ENCODE measurements at places on chromosomes 1 and 21.

- DNase-seq: no peak
Measured at GRCh38 chr1:19942088-19942487, 18.7 kb upstream of the PLA2G2E start.

GRCh38 chr1:35845766-35846165 is 37.2 kb upstream of the AGO1 start:
- DNase-seq: no peak

DNA sequence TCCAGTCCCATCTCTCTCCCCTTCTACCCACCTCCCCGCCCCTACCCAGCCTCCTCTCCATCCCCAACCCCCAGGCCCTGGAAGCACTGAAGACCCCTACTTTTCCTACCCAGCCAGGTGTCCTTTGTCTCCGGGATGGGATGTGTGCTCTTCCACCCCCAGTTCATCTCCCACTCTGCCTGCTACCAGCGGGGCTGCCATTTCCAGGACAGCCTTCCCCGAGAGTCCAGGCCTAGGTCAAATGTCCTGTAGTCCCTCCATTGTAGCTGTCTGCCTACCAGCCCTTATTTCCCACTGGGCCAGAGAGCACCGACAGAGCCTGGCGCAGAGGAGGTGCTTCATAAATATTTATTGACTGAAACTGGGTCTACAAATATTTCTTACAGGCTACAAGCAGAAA is 72.0 kb upstream of the TLR5 start:
- no peak for DNase-seq

- no peak for DNase-seq
Measured at GRCh38 chr1:199010933-199011332, 372.1 kb downstream of the PTPRC start.

DNA sequence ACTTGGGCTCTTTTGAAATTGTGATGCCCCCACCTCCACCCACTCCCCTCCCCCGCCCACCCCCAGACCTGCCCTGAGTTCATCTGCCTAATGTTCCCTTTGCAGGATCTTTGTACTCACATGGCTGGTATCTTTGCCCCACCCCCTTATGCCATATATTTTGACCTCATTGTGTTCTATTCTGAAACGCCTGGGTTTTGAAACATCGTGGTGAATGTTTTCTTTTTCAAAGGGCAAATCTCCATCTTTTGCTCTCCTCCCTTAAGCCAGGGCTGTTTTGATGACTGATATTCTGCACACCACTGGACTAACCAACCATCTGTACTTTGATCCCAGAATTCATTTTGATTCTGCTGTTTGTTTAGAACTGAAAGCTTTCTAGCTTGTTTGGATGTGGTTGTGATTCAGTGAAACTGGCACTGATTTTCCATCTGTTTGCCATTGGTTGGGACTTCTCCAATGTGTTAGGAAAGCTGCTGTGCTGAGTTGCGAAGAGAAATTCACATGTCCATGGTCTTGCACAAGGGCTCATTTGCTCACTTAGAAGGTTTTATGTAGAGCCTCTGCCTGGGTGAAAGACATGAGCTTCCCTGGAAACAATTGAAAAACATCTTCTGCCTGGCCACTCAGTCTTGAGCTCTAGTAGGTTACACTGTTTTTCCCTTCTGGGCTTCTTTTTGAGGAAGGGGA is 16.5 kb downstream of the SMAP2 start:
- DNase-seq: no peak

DNA sequence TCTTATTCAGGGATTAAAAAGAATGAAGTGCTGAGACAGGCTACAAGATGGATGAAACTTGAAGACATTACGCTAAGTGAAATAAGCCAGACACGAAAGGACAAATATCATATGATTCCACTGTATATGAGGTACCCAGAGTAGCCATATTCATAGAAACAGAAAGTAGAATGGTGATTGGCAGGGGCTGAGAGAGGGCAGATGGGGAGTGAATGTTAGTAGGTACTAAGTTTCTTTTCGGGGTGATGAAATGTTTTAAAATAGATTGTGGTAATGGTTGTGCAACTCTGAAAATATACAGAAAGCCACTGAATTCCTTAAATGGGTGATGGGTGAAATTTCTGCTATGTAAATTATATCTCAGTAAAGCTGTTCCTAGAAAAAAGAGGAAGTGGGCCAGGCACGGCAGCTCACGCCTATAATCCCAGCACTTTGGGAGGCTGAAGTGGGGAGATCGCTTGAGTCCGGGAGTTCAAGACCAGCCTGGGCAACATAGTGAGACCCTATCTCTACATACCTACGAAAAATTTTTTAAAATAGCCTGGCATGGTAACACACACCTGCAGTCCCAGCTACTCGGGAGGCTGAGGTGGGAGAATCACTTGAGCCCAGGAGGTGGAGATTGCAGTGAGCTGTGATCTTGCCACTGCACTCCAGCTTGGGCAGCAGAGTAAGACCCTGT is 15.9 kb downstream of the SLC27A3 start:
- no peak for DNase-seq

DNA sequence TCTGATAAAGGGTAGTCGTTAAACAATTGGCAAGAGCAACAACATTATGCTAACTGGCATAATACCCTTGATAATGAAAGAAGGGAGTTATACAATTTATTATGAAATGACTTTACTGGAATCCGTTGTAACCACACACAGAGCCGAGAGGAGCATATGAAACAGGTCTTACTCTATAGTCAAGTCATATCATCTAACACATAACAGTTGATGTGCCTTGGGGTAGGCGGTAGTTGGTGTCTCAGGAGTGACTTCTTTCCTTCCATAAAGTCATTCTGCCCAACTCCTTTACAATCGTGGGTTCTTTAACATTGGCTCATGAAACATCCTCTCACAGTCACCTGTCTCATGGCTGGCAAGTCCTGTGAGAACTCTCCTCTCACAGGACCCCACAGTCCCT is 225.2 kb downstream of the LTN1 start:
- DNase-seq: no peak

- peak; percentile 96 for DNase-seq
Measured at GRCh38 chr21:37060296-37060695, 12.6 kb downstream of the PIGP start.

DNA sequence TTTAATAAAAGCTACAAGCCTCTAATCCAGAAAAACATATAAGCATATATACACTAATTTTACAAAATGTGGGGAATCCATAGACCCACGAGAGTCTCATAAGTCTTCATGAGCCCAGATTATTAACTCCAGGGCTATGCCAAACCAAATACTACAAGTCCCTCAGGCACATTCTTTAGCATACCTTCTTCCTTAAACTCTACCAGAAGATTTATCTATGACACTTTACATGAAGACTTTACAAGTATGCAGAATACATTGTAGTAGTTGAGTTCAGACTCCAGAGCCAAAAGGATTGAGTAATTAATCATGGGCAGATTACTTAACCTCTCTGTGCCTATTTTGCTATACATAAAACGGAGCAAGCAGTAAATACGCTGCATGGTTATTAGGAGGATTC is 793.7 kb upstream of the ADGRL2 start:
- DNase-seq: no peak

GRCh38 chr1:74237035-74237434 is 1.8 kb downstream of the TNNI3K start:
- DNase-seq: no peak

DNA sequence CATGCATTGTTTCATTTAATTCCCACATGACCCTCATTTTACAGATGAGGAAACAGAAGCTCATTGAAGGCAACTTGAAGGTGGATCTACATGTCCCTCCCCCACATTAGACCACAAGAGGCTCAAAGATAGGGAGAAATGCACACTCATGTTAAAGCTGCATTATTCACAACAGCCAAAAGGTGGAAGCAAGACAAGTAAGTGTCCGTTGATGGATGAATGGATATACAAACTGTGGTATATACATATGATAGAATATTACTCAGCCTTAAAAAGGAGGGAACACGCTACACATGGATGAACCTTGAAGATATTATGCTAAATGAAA is 149.7 kb upstream of the JUN start:
- DNase-seq: no peak

- no peak for DNase-seq
Measured at GRCh38 chr21:24785033-24785432, 822.2 kb downstream of the MRPL39 start.

- no peak for DNase-seq
Measured at GRCh38 chr1:167152192-167152876, 58.5 kb downstream of the STYXL2 start.

DNA sequence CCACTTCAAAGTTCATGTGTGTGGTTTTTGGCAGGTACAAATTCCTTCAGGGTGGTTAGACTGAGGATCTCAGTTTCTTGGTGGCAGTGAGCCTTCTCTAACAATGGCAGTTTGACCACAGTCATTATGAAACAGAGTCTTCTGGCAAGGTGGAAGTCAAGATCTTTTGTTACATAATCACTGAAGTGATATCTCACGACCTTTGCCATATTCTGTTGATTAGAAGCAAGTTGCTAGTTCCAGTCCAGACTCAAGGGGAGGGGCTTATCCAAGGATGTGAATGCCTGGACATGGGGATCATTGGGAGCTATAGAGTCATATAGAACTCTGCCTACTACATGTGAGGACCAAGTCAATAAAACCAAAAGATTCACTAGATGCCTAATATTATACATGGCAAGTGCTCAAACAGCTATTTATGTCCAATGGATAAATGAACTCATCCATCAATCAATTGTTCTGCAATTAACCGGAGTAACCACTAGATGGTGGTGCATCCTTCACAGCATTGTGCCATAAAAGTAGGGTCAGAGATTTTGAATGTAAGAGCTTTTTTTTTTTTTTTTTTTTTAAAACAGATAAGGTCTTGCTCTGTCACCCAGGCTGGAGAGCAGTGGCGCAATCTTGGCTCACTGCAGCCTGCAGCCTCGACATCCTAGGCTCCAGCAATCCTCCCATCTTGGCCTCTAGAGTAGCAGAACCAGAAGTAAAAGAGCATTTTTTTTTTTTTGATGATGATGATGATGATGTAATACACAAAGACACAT is 131.9 kb downstream of the CRB1 start:
- DNase-seq: no peak

DNA sequence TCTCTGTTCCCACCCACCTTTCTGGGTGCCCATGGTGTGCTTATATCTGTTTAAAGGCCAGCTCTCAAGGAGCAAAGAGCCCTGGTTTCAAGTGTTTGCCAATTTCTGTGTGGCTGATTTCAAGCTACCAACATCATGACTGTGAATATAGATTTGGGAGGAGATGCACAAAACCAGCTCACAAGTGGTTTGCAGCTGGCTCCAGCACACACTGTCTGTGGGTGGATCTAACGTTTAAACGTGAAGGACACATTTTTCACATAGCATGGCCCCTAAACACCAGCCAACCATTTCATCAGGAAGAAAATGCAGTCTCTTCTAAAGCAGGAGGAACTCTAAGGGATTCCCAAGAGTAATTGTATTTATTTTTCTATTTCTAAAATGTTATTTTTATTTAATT is 65.2 kb downstream of the FCRL5 start:
- no peak for DNase-seq

GRCh38 chr1:160657250-160657781 is 10.5 kb upstream of the SLAMF1 start:
- DNase-seq: no peak

DNA sequence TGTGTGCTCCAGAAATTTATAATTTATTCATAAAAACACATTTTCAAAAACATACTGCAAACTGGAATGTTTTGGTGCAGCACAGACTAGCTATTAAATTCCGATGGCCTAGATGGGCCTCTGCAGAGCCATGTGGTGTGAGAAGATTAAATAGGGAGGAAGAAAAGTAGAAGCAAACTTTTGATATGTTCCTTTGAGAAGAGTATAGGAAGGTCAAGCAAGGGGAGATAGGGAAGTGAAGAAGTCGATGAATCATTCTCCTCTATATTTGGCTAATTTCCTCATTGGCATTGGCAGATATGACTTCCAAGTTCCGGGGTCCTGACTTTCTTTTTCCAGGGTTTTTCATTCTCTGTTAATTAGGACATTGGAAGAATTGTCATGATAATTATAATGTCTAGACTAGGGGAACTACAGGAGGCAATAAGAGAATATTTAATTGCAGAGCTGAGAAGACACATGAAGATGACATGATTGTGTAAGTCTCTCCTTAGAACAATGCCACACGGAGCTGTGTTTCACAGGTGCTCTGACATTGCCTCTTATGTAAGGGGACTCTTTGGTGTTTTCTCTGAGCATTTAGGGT is 19.3 kb upstream of the ZNF326 start:
- DNase-seq: no peak

DNA sequence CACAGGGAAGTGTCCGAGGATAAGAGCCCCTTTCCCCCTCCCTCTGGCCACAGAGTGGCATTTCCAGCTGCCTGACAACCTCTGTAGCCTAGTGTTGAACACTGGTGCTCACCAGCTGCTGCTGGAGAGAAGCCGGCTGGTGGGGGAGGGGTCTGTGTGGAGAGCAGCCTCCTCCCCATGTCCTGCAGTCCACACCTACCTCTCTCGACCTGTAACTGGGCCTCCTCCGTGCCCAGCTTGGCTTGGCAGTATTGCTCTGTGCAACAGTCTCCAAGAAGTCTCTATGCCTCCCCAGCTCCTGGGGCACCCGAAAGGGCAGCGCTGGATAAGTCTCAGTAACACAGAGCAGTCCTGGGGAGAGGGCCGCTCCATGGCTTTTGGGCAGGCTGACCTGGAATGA is 17.0 kb downstream of the PAPPA2 start:
- no peak for DNase-seq

DNA sequence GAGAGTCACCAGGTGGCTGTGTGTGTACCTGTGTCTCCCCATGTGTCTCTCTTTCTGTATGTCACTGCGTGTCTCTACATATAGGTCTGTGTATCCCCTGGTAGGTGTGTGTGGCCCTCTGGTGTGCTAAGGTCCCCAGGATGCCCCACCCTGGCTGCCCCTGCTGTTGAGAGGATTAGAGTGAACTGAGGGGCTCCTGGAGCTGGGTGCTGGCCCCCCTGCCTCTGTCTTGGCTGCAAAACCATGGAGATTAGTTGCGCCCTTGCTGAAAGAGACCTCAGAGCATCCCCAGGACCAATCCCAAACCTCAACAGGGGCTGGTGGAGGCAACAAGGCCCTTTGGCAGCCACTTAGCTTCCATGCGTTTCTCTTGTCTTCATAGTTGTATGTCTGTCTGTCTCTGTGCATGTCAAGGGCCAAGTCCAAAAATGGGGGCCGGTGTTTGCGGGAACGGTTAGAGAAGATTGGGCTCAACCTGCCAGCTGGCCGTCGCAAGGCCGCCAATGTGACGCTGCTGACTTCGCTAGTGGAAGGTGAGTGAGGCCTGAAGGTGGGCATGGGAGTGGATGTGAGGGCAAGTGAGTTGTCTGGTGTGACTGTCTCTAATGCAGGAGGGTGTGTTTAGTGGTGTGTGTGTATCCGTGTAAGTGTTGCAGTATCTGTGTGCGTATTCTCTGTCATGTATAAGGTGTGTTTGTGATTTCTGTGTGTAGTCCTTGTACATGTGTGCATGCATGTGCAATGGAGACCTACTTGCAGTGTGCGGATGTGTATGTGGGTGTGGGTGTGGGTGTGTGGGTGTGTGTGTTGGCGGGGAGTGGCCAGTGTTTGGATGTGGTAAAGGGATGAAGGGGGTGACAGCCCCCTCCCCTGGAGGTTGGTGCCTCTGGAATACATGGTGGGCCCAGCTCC is 16.7 kb downstream of the TFAP2E start:
- no peak for DNase-seq

DNA sequence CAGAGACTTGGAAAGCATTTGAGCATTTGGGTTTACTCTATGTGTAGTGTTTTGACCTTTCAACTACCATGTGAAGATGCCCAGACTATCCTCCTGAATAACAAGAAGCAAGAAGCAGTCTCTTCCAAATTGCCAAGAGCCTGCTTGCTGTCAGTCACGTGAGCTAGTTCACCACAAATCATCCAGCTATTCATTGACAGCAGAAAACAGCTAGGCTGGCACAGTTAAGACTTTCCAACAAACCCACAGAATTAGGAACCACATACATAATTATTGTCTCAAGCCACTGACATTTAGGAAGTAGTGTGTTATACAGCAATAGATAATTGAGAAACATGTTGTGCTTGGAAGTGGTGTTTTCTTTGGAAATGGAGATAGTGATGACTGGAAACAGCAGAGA is 1652.0 kb downstream of the NCAM2 start:
- DNase-seq: no peak

Measured in DMS79 (cell line).